NCI-H1417 (cell line): ENCODE measurements at places on chromosomes 2 and 18.

DNA sequence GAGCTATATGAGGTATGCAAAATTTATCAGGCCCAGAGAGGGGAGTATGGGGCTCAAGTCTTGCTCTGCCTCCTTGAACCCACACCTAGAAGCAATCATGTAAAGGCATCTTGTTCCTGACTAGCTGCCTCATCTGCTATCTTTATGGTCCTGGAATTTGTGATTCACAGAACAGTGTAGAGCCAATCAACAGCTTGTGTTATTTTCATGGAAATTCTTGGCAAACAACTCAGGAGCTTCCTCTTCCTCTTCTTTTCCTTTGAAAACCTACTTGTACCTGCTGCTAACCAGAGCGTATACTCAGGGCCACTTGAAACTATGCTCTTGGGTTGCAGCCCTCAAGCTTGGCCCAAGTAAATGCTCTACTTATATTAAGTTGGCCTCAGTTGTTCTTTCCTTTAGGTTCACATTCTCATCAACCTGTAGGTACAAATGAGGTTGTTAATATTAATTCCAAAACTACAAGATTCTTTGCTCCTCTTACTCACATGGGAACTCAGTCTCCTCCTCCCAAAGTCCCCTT, 3.5 kb upstream of the NOSTRIN start:
- no peak for DNase-seq

- DNase-seq, result no peak
These were observed 53.0 kb upstream of the ASAP2 start for GRCh38 chr2:9153643-9153980.

DNA sequence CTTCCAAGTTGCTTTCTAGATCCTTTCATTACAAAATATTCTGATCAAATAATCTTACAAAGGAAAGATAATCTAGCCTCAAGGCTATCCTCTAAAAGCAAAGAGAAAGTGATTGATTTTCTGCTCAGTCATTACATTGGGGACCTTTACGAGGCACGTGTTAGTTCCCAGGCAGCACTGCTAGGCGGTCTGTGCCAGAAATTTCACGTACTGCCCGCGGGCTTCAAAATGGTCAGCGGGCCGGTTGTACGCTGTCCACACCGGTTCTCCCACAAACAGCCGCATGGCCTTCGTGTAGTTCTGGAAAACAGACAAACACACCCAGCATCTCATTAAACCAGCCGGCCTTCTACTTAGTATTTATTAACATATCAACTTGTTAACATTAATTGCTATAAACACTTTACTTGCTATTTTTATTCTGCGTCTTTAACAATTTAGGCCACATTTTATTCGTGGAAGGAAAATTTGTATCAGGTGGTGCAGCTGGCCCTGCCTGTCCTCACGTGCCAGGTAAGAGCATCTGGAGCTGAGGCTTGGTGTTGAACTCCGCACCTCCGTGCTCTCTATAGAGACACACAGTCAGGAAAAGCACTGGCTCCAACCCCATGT, 20.4 kb downstream of the ADI1 start:
- no peak for DNase-seq

GRCh38 chr2:136019306-136019705, 33.9 kb upstream of the DARS1 start:
- no peak for DNase-seq

GRCh38 chr2:113157118-113157896, 16.5 kb upstream of the PSD4 start:
- DNase-seq, result peak; percentile 75

DNA sequence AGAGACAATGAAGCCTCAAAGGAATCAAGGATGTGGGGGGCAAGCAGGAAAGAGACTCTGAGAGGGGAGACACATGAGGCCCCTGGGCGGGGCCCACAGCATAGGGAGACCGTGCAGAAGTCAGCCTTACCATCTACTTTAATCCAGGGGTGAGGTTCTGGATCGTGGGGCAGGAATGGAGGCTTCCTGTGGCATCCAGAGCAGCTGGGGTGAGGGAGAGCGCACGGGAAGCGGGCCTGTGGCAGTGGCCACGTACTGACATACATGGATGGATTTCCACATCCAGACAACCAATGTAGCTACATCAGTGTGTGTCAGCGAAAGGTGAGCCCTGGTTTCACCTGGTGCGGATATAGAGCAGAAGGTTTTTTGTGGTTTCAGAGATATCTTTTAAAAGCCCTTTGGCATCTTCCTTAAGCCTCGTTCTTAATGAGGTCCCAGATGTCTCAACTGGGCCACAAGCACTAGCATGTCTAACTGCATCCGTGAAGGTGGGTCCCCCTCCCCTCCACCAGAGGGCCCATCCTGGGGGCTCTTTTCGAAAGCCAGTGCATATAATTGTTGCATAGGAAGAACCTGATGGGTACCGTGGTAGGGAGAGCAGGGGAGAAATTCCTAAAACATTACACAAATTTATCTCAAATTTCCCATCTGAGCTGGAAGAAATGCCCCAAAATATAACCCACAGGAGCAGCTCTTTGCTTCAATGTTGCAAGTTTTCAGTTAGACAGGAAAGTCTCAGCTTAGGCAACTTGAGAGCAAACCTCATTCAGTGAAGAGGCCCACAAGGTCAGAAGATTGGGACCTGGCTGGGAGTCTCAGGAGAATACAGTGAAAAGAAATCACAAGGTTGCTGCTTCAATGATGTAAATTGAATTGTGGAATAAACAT, 90.9 kb downstream of the SP3 start:
- no peak for DNase-seq

GRCh38 chr2:168449419-168449818, 6.7 kb upstream of the CERS6 start:
- no peak for DNase-seq

DNA sequence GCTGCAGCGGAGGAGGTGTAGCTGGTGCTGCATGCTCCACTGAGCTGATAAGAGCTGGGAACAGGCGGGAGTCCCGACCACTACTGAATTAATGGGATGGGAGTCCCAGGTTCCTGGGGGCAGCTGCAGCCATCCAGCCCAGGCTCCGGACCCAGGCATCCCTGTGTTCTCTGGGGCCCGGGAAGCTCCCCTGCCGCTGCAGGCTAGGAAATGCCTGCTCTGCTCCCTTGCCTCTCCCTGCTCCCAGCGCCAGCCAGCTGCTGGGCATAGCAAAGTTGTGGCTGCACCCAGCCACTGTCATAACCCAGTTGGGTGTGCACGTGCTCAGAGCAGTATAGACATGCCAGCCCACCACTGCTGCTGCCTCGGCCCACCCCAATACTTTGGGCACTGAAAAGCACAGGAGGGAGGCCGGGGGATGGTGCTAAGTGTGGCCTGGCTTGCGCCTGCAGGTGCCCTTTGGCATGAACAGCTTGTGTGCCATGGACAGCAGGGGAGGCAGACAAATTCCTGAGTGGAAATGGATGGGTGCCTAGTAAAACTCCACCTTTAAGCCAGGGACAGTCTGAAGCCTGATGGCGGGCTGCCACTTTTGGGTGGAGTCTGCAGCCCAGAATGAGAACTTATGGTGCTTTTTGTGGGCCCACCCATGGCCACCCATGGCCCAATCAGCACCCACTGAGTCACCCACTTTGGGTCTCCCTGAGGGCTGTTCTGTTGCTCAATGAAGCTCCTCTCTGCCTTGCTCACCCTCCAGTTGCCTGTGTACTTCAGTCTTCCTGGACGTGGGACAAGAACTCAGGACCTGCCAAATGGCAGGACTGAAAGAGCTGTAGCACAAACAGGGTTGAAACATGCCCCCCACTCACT, 219.3 kb upstream of the TMEFF2 start:
- no peak for DNase-seq

DNA sequence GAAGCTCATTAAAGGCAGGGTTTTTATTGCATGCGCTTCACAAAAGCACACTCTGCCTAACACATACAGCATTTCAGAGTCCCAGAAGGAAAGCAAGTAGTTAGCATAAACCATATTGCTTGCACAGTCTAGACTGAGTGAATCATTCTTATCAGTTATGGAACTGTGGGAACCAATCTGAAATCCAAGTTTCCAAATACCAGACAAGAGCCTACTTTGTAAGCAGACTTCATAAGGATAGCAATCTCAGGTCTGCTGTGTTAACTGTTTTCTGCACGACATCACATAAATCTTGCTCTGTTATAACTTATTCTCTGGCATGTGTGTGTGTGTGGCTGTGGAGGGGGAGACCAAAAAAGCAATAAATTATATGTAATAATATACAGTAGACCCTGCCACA, 608.1 kb upstream of the REG3G start:
- peak; percentile 71 for DNase-seq

DNA sequence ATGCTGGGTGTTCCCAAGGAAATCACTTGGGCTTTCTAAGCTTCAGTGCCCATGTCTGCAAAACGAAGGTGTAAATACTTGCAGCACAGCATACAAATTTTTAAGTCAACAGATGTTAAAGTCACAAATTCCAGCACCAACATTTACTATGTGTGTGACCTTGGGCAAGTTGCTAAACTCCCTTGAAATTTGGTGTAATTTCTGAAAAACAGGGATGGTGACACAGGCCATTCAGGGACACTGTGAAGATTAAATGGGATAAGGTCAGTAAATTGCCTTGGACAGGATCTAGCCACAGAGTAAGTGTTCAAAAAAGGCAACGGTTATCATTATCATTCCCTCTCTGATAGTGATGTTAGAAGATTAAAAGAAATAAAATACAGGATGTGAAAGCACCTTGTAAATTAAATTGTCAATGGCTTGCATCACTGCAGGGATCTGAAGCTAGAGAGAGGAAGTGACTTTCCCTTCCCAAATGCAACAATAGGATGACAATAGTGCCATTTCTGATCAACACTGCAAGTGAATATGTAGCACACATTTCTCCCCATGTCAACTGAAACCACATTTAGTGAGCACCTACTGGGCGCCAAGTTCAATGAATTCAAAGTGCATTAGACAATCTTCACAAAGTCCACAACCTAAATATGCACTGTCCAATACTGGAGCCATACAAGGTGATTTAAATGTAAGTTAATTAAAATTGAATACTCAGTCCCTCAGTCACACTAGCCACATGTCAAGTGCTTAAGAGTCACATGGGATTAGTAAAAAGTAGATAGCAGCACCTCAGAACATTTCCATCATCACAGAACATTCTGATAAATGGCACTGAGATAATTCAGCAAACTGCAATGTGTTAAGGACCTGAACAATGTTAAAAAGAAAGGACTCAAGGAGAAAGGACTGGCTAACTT, 81.2 kb downstream of the STK39 start:
- no peak for DNase-seq

DNA sequence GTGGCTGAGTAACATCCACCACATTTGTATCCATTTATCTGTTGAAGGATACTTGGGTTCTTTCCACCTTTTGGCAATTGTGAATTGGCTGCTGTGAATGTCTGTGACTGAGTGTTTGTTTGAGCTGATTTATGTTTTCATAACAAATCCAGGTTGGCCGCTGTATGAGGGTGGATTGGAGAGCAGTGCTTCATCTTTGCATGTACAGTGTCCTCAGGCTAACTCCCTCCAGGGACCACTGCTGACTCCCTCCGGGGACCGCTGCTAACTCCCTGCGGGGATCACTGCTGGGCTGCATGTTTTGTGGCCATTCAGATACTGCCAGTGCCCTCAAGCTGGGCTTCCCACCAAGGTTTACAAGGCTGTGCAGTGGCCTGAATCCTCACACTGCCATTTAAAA, 10.2 kb downstream of the BOK start:
- DNase-seq, result no peak

- DNase-seq, result no peak
These were observed 996 bp downstream of the PTCD3 start for GRCh38 chr2:86107031-86107430.

DNA sequence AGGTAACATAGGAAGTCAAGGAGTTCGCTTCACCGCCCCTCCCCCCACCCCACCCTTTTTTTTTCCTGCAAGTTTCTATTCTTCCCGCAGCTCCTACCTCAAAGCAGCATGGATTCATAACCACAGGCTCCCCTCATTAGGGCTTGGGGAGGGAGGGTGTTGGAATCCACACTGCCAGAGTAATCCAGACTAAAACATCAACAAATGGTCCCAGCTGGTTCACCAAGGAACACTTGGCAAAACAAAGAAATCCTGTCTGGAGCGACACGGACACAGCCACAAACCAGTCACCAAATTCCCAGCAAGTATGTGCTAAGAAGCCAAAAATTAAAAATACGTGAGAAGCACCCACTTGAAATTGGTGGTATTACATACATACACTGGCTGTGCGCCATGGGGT, 106.9 kb upstream of the PPP1CB start:
- no peak for DNase-seq

DNA sequence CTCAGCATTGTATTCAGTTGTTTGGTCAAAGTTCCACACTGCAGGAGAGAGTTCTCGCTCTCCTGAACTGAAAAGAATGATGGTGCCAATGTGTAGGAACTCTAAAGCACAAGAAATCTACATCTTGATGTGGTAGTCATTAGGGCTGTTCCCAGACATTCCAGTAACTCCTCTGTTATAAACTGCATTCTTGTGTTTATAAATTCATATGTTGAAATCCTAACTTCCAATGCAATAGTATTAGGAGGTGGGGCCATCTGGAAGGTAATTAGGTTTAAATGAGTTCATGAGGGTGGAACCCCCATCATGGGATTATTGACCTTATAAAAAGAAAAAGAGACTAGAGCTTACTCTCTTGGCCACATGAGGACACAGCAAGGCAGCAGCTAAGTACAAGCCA, 239.6 kb downstream of the CDH20 start:
- no peak for DNase-seq

DNA sequence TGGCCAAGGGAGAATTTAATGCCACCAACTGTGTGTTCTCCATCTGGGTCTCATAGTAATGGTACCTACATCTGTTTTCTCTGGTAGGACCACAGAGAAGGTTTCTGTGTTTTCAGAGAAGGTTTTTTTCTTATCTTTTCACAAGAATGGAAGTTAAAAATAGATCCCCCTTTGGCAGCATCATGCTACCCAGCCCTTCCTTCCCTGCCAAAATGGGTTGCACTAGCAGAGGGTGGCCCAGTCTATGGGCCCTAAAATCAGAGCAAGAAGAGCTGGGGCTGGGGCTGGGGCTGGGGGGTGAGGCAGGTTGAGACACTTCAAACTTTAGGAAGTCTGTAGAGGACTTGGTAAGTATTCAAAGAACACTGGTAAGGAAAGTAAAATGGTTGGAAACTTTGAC, 44.8 kb upstream of the ZDBF2 start:
- DNase-seq, result no peak

GRCh38 chr2:7567646-7568045, 650.4 kb downstream of the RNF144A start:
- no peak for DNase-seq

- no peak for DNase-seq
These were observed 204.9 kb upstream of the ACVR2A start for GRCh38 chr2:147639891-147640290.

- DNase-seq, result peak; percentile 46
These were observed 150.8 kb downstream of the PXDN start for GRCh38 chr2:1593371-1594122.

- no peak for DNase-seq
These were observed 18.6 kb upstream of the TXNDC2 start for GRCh38 chr18:9867071-9867594.

GRCh38 chr18:25724997-25725396, 365.4 kb downstream of the SS18 start:
- no peak for DNase-seq

- DNase-seq, result no peak
These were observed 1429.1 kb downstream of the LRP1B start for GRCh38 chr2:140701726-140702125.

GRCh38 chr2:141271346-141271745, 859.5 kb downstream of the LRP1B start:
- DNase-seq, result no peak
